GM06990 (cell line): ENCODE measurements at places on chromosomes 13 and 19.

DNA sequence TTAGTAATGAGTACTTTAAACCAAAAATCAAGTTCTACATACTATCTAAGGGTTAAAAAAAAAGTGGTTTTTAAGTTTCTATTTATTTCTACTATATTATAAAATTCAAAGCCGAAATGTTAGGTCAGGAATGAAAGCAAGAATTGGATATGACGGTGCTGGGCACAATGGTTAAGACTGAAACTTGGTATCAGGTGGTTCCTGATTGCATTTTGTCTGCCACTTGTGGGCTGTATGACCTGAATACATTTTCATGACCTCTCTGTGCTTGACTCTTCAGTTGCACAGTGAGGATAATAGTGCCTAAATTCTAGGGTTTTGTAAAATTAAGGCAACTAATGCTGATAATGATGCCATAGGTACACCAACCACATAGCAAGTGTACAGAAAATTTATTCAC lies 22.3 kb upstream of the ZNF675 start:
- no peak for DNase-seq

GRCh38 chr13:106186366-106187030 lies 349.0 kb downstream of the EFNB2 start:
- DNase-seq = no peak

- DNase-seq = no peak
These were observed 12.8 kb upstream of the TOMM40 start for GRCh38 chr19:44878120-44878865.

DNA sequence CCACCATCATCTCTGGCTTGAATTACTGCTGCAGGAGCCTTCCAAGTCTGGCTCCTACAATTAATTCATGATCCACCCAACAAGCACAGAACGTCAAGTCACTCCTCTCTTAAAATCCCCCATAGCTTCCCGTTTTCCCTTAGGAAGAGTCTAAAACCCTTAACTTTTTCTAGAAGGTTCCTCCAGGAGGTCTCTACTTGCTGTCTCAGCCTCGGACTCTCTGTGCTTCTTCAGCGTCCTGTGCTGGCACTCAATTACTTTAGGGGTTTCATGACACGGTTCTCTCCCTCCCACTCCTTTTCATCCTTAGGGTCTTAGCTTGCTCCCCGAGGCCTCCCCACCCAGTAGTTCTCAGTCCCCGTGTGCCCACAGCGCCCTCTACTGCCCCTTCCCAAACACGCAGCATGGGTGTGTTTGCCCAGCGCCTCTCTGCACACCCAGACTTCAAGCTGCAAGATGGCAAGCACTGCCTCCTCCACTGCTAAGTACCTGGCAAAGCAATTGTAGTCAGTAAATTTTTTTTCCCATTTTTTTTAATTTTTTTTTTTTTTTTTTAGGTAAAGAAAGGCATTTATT lies 25.8 kb upstream of the MAP3K10 start:
- DNase-seq = peak; percentile 70

DNA sequence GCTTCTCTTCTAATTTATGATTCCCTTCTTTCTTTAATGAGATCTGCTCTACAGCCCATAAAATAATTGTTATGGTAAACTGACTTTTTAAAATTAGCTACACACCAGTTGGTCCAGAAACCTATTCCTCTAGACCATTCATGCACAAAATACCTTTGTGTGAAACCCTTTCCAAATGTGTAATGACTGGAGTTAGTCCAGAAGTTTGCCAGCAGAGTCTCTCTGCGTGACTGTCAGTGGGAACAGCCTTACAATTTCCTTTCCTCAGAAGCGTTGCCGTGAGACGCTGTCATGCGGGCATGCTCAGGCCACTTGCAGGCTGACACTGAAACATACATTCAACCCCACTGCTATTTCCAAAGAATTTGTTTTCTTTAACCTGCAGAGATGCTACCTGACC lies 965.2 kb downstream of the PCDH9 start:
- no peak for DNase-seq

DNA sequence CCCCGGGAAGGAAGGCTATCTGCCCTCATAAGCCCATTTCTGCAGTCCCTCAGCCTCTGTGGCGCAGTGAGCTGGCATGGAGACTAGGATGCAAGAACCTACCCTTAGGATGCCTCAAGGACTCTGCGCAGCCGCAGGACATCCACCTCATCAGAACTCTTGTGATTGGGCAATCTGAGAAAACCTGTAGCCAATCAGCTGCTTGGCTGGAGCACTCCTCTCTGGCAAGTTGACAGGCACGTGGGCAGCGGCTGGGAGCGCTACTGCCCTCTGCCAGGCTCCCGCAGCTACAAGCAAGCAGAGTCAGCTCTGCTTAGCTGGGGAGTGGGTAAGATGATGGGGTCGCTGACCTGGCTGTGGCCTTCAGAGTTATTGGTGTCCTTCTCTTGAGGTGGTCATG lies 1.5 kb upstream of the ECSIT start:
- DNase-seq = peak; percentile 64

GRCh38 chr19:51702825-51703574 lies 9.9 kb downstream of the SPACA6 start:
- no peak for DNase-seq

- DNase-seq = no peak
These were observed 10.6 kb downstream of the ATP11A start for GRCh38 chr13:112700291-112701060.

GRCh38 chr19:47615230-47615629 lies 6.3 kb downstream of the BICRA start:
- no peak for DNase-seq

DNA sequence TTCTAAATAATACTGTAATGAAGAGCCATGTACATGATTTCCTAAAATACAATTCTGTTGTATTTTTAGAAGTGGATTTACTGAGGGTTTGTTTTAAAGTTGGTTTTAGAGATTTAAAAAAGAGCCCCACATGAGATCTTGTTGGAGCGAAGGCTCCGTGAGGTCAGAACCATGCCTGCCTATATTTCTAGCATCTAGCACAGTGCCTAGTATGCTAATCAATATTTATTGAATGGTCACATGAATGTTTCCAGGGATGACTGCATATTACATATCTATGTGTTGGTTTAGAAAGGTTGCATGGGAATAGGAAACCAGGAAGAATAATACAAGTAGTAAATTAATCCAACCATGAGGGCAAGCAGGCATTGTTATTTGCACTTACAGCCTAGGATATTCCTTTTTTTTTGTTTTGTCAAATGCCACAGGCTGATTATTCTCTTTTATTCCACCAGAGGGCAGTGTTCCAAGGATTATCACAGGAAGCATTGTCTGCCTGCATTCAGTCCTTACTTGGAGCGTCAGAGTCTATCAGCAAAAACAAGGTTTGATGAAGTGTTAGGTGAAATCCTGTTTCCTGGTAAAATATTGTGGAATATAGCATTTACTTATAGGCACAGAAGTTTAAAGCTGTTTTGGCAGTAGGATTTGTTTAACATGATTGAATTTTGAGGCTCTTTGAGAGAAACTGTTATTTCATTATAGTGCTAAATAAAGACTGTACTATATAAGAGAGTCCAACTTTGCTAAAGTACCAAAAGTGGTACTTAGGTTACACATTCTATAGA lies 46.8 kb downstream of the COG3 start:
- peak; percentile 20 for DNase-seq

DNA sequence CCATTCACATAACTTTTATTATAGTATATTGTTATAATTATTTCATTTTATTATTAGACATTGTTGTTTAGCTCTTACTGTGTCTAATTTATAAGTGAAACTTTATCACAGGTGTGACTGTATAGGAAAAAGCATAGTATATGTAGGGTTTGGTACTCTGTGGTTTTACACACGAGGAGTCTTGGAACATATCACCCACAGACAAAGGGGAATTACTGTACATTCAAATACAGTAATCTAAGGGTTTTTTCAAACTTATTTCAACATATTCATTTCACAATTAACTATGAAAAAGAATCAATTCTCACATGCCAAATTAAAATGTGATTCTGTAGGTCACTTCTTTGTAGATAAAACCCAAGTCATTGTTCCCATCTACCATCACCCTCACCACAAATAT lies 46.0 kb downstream of the RBM26 start:
- no peak for DNase-seq

DNA sequence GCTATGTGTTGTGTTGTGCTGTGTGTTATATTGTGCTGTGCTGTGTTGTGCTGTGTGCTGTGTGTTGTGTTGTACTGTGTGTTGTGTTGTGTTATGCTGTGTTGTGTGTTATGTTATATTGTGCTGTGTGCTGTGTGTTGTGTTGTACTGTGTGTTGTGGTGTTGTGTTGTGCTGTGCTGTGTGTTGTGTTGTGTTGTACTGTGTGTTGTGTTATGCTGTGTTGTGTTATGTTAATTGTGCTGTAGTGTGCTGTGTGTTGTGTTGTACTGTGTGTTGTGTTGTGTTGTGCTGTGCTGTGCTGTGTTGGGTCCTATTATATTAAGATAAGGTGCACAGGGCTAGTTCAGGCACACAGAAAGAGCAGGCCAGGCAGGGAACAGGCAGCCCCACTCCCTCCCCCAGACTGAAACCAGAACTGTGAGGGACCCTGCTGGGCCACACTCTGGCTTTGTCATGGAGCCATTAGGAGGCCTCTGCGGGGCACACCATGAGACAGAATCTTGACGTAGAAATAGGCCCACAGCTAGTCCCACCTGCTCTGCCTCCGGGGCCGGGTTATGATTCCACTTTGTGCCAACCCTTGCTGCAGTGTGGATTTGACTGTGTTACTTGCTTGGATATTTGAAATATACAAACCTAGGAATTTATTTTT lies 12.1 kb downstream of the SOX1 start:
- DNase-seq = no peak

- no peak for DNase-seq
These were observed 18.0 kb downstream of the RAB3D start for GRCh38 chr19:11321191-11322126.

DNA sequence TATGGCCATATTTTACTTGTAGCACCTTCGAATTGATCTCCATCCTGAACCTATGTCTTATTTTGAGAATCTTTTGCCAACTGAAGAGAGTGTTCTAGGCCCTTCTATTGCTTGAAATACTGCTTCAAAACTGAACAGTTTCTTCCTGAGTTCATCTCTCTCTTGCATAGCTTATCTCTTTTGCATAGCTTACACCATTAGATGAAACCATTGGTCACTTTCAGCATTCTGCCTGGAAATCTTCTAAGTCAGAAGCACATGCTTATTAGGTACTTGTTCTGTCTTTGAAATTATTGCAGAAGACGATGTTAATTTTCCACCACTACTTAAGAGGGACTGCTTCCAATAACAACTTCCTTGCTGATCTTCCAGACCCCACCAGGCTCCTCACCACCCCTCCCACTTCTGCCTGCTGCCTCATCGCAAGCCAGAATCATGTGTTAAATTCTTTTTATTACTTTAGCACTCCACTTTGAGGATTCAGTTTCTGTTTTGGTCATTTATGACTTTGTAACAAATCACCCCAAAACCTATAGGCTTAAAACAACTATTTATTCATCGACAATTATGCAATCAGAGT lies 122.4 kb upstream of the MAB21L1 start:
- DNase-seq = no peak

DNA sequence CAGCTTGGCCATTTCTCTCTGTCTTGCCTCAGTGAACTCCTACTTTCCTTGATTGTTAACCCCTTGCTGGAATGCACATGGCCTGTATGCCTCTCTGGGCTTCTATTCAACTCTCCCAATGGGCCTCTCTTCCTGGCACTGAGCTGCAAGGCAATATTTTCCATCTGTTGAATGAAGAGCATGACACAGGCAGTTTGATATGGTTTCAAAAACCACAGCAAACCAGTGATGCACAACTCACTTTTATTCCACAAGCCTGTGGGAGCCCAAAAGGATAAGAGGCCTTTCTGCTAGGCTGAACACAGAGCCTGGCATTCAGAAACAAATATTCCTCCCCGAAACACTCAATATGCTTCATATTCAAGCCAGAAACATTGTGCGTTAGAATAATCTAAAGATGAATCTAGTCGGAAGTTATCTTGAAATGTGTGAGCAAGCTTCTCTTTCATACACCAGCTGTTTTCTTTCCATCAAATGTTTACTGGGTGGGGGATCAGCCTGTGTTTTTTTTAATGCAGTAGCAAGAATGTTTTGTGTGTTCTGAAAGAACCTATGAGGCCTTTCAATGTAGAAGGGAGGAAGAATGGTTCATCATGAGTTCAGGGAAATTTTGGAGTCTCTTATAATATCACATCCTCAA lies 443.1 kb upstream of the SPRY2 start:
- DNase-seq = no peak

DNA sequence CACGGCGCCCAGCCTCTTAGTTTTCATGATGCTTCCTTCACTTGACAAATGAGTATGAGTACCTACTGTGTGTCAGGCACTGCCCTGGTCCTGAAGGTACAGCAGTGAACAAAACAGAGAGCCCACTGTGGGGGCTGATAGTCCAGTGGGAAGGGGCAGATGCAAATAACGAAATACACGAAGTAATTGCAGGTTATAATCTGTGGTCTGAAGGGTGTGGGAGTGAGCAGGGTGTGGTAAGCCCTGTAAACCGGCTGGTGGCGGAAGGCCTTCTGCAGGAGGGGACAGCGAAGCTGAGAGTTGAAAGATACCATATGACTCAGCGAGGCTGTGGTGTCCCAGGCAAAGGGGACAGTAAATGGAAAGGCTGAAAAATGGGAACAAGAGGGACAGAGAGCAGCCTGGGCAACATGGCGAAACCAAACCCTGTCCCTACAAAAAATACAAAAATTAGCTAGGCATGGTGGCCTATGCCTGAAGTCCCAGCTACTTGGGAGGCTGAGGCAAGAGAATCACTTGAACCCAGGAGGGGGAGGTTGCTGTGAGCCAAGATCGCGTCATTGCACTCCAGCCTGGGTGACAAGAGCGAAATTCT lies 60.5 kb downstream of the MAP4K1 start:
- DNase-seq = peak; percentile 66

DNA sequence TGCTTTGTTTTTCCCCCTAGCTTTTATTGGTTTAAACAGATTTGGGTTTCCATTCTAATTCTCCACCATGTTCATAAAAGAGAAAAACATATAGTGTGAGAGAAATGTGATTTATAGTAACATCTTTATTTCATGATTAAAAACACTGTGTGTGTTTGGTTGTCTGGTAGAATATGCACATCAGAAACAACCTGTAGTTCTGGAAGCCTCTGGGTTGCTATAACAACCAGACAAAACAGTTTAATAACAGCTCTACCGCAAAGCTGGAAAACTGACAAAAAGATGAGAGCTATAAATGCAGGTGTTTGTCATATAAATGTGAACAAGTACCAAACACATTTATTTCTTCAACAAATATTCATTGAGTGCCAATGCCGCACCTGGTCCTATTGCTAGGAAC lies 9.8 kb downstream of the KBTBD6 start:
- DNase-seq = no peak

DNA sequence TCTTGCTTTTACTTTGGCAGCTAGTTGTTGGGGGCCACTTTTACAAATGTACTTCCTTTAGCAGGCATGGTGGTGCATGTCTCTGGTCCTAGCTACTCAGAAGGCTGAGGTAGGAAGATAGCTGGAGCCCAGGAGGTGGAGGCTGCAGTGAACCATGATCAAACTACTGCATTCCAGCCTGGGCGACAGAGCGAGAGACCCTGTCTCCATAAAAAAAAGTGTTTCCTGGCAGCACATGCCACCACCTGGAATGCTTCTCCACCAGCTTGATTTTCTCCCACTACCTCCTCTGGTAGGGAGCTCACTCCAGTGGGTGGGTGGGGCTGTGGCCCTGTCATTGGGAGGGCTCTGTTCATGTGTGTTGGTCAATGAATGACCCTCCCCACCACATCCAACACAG lies 12.5 kb downstream of the FZR1 start:
- DNase-seq = no peak

GRCh38 chr13:109212650-109213049 lies 573.7 kb downstream of the IRS2 start:
- no peak for DNase-seq
